ENCODE measurements at places on chromosomes 5 and 9.

DNA sequence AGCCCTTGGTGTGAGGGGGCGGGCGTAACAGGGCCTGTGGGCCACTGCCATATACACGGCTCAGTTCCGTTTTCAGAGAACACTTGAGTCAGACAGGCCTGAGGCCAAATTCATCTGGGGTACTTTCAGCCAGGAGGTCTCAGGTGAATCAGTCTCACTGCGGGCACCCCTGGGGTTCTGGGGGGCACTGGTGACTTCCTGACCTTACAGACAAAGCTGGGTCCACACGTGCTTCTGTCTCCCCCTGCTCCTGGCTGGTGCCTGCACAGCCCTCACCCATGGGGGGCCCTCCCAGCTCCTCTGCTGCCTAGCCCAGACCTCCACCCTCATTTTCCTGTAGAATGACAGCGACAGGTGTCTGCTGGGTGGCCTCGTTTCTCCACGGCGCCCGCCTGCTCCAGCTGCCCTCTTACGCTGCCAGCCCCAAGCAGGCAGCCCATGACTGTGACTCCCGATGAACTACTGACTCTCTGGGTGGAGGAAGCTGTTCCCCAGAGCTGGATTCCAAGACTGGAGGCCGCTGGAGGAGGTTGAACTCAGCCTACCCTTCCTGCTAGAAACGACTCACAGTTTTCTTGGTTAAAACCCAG is 374.1 kb upstream of the IRX4 start:
- no peak for DNase-seq

DNA sequence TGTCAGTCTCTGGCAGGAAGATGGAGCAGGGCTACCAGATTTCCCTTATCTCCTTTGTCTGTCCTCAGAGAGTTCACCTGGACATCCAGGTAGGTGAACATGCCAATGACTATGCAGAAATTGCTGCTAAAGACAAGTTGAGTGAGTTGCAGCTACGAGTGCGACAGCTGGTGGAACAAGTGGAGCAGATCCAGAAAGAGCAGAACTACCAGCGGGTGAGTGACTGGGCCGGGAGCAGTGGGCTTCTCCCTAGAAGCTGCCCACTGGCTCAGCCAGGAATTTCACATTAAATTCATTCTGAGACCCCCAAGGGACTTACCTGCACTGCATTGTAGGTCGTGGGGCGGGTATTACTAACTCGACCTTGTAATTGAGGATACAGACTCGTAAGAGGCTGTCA is 2.1 kb downstream of the TMED9 start:
- no peak for DNase-seq

- DNase-seq = no peak
Observed at GRCh38 chr9:113399646-113400200, 1.4 kb downstream of the ALAD start.

- no peak for DNase-seq
Observed at GRCh38 chr9:72144756-72145492, 4.3 kb upstream of the GDA start.

GRCh38 chr9:122379340-122379739 is 8.5 kb downstream of the PTGS1 start:
- no peak for DNase-seq

GRCh38 chr9:22238809-22239684 is 207.6 kb upstream of the DMRTA1 start:
- DNase-seq = no peak

GRCh38 chr5:170445936-170446335 is 56.8 kb upstream of the KCNMB1 start:
- no peak for DNase-seq

GRCh38 chr9:115466756-115467155 is 348.8 kb upstream of the TNC start:
- no peak for DNase-seq

DNA sequence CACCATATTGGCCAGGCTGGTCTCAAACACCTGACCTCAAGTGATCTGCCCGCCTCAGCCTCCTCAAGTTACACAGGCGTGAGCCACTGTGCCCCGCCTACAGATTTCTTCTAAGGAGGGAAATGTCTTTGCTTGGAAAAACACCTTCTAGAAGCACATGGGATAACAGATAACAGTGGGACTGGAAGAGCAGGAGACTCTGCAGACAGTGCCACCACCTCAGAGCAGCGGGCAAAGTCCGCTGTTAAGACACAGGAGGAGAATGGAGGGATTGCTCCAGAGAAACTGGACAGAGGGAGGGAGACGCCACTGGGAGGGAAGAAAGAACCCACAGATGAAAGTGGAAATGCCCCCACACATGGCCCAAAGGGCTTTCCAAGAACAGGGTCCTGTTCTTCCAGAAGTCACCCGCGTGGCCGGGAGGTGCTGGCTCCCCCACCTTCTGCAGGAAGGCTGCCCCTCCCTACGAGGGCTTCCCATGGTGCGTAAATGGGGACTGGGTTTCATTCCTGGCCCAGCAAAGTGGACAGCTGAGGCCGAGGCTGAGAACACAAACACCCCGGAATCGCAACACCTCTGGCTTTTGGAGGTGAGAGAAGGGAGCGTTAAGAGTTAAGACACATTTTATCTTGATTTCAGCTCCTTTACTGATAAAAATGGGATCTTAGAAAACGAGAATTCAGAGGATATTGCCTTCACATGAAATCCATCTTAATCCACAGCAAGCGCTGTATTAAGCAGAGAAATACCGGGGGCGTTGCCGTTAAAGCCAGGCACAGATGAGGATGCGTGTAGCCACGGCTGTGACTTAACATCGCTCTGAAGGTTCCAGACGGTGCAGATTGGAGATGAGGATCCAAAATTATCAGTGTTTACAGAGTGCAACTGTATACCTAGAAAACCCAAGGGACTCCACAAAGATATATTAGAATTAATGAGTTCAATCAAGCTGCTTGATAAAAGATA is 11.2 kb downstream of the ADAMTS2 start:
- no peak for DNase-seq

GRCh38 chr9:93536874-93537273 is 39.5 kb upstream of the PHF2 start:
- no peak for DNase-seq

DNA sequence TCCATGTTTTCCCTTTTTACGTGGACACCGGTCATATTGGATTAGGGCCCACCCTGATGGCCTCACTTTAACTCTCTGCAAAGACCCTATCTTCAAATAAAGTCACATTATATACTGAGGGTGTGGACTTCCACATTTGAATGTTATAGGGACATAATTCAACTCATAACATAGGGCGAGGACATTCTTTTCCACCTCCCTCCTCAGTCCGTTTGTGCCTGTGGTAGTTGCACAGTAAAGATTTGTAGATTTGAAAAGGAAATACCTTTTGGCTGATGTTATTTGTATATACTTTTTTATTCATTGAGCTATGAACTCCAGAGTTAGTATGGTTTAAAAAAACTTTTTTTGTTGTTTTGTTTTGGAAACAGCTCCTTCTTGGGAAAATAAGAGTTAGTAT is 51.0 kb upstream of the DHFR start:
- no peak for DNase-seq

DNA sequence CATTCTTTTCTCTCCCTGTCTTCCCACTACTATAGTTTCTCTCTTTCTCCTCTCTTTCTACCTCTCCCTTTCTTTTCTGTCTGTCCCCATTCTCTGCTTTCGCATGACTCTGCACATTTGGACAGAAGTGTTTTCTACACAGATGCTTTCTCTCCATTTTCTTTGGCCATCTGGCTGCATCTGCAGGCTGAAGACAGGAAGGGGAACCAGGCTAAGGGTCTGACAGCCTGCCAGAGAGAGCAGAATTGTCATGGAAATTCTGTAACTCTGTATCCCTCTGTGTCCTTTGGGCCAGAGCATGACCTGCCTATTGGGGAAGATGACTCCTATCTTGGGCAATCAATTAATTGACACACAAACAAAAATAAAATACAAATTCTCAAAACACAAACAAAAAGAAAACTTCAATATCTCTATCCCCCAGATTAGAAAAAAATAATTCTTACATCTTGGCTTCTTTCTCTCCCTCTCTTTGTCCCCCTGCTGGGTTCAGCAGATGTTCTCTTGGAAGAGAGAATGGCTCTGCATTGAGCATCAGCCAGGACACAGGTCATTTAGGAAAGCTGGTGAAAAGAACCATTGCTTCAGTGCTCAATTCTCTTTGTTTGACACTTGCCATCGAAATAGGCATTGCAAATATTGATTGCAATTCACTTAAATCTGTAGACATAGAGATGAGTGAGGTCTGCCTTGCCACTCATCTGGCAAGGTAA is 415.9 kb upstream of the KLF4 start:
- DNase-seq = no peak

GRCh38 chr5:121500310-121500709 is 351.4 kb upstream of the FTMT start:
- DNase-seq = no peak

DNA sequence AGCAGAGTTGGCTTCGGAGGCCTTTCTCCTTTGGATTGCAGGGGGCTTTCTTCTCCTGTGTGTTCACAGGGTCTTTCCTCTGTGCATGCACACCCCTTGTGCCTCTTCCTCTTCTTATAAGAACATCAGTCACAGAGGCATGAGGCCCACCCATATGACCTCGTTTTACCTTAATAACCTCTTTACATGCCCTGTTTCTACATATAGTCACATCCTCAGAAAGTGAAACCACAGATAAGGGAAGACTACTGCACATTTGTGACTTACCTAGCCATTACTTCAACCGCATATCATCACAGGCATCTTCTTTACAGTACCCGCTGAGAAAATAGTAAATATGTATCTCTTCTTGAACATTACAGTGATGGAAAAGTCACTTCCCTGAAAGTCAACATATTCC is 204.9 kb upstream of the TARS1 start:
- DNase-seq = no peak

- DNase-seq = no peak
Observed at GRCh38 chr9:69172895-69173294, 1.2 kb upstream of the TJP2 start.

DNA sequence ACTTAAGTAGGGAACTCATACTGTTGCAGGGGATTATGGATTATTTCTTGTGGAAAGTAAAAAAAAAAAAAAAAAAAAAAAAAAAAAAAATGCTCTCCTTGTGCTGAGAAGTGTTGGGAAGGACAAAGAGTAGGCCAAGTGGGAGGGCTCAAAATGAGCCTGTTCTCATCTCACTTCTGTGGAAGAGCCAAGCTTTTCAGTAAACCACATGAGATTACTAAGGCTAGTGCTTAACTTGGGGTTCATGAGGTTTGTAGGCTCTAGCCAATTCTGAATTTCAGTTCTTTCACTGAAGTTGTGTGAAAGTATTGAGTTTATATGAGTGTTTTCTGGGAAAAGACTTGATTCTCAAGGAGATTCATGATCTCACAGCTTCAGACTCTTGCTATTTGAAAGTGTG is 23.0 kb upstream of the CEP78 start:
- no peak for DNase-seq

DNA sequence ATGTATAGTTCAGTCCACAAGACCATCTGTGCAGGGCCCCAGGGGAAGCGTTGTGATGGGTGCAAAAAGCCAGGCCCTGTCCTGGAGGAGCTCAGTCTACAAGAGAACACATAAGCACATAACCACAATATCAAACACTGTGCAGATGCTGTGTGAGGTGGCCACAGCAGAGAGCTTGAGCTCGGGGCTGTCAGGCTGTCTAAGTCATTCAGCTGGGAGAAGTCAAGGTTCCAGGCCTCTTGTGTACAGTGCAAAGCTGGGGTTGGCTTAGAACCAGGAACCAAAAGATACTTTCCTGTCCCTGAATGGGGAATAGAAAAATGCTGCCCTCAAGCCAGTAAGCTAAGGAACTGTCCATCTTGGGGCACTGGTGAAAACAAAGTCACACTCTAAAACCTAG is 75.0 kb downstream of the PRDM6 start:
- DNase-seq = no peak

- no peak for DNase-seq
Observed at GRCh38 chr9:95495961-95496360, 20.8 kb downstream of the PTCH1 start.

GRCh38 chr5:60229691-60230185 is 336.2 kb upstream of the PDE4D start:
- DNase-seq = no peak

DNA sequence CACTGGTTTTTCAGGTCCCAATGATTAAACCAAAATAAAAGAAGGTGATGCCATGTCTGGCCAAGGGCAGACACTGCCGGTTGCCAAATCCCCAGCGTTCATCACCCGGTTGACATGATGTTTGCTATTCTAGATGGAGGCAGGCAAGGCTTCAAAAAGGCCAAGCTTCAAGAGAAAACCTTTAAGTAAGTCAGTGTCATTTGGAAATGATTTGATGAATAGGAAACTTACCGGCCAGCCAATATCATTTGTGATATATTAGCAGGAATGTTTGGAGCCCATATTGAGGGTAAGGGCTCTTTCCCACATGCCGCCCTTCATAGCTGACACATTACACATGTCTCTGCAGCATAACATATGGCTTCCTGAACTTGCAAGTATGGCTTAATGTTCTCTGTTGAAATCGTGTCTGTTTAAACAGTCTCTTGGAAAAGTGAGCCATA is 89.5 kb upstream of the TTC23L start:
- no peak for DNase-seq

DNA sequence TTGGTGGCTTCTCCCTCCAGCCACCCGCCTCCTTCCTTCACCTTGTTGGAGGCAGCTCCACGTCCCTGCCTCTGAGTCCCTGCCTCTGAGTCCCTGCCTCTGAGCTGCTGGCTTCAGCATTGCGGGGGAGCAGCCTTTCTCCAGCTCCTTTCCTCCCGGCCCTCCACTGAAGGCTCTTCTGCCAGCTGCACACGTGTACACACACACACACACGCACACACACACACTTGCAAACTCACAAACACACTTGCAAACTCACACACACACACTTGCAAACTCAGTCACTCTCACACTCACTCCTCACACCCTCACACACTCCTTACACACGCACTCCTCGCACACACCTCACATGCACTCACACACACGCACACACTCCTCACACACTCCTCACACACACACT is 45.1 kb downstream of the C9orf50 start:
- no peak for DNase-seq

DNA sequence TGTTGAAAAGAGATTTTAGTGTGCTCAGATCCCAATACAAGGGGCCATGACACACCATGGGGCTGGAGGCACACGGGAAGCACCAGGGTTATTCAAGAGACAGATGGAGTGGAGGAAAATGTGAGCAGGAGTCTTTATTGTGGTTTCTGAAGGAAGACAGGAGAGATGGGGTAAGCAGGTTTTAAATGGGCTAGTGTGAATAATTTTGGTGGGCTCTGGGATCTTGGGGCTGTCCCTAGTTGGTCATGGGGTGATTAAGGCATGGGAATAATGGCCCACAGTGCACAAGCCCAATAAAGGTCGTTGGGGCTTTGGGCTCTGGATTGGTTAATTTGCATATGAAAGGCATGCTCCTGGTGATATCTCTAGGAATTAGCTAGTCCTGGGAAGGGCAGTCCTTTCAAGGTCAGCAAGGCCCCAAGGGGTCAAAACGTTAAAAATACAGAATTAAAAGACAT is 3.6 kb upstream of the SCGB3A2 start:
- no peak for DNase-seq

DNA sequence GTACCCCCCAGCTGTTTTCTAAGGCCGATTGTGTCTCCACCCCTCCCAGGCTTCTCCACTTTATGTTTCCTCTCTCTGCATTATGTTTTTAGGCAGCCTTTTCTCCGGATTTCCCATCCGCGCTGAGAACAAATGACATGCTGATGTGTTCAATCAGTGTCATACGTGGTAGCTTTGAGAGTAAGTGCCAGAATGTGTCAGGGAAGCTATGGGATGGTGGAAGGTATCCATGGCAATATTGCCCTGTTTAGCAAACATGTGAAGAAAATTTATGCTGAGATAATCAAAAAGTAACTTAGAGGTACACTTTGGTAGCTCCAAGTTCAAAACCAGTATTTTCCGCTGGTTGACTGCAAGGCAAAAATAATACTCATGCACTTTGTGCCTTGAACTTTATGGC is 36.6 kb upstream of the LECT2 start:
- no peak for DNase-seq

Data from A172 (cell line).